ENCODE measurements at places on chromosomes 5 and 9. TPM values are rescaled to one million over a fixed set of nuclear protein-coding genes. Genes with fewer than 3 reads are reported as not detected.

The IL17B gene
- not detected for total RNA-seq

The SLC45A2 gene
- total RNA-seq = not detected

DNA sequence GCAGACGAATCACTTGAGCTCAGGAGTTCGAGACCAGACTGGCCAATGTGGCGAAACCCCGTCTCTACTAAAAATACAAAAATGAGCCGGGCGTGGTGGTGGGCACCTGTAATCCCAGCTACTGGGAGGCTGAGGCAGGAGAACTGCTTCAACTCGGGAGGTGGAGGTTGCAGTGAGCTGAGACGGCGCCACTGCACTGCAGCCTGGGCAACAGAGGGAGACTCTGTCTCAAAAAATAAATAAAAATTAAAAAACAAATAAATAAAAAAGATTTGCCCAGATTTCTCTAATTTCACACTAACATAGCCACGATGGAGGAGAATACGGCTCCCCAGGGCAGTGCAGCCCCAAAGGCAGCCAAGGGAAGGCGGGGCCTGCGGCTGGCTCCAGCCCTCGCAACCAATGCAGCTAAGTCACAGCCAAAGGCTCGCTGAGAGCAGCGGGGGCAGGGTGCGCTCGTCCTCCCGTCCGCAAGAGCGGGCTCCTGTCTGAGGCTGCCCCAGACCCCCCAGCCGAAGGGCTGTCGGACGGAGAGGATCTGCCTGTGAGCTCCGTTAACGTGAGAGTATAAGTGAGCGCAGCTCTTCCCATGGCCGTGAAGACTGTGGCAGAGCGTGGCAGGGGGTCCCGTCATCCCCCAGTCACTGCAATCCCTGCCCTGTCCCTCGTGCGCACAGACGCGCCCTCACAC is 43.5 kb downstream of the SLC12A7 start:
- DNase-seq = no peak
- no peak overlapping the region for H3K4me3 ChIP-seq
- H3K27ac ChIP-seq = no peak overlapping the region
- no peaks in the 10 kb centered on the region for H3K4me1 ChIP-seq
- H3K36me3 ChIP-seq = peaks cover 47% of the 10 kb centered on the region

- DNase-seq = no peak
- no peak overlapping the region for H3K27ac ChIP-seq
- no peaks in the 10 kb centered on the region for H3K27me3 ChIP-seq
These were observed 55.2 kb downstream of the SLC28A3 start for GRCh38 chr9:84285381-84285780.

DNA sequence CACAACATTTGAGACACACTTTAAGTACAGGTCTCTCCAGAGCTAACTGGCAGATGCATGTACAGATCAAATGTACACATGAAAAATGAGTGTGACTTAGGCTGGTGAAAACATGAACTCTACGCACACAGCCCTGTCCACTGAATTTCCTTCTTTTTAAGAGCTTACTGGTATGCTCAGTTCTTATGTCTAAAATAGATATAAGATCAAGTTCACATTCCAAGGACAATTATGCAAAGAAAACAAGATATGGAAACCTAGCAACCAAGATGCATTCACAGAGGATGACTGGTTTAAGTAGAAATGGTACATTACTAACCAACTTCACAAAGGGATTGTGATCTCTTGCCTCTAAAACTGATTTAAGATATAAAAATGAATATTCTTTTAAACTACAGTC is 56.7 kb downstream of the TLE1 start:
- no peak overlapping the region for H3K27ac ChIP-seq
- no peaks in the 10 kb centered on the region for H3K27me3 ChIP-seq
- H3K4me1 ChIP-seq = no peaks in the 10 kb centered on the region
- H3K4me3 ChIP-seq = no peak overlapping the region

GRCh38 chr5:37714756-37715155 is 125.1 kb downstream of the GDNF start:
- no peak for DNase-seq
- no peaks in the 10 kb centered on the region for H3K36me3 ChIP-seq
- no peaks in the 10 kb centered on the region for H3K27me3 ChIP-seq
- no peak overlapping the region for H3K4me3 ChIP-seq
- H3K4me1 ChIP-seq = peaks cover 14% of the 10 kb centered on the region
- H3K27ac ChIP-seq = no peak overlapping the region

DNA sequence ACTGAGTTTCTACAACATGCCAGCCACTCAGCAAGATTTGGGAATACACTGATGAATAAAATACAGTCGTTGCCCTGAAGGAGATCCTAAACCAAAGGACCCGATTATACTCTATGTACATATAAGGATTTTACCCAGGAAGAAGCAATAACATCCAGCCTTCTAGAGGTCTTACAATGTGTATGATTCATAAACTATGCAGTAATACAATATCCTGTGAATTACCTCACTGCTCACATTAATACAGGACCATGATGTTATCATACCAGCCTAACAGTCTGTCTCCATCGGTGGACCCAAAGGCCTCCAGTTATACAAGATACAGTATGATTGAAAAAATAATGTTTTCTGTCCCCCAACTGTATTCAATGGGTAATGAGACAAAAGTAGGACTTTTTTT is 310.5 kb upstream of the TRPM3 start:
- H3K4me1 ChIP-seq = no peaks in the 10 kb centered on the region
- H3K36me3 ChIP-seq = no peaks in the 10 kb centered on the region
- H3K27me3 ChIP-seq = no peaks in the 10 kb centered on the region
- no peak for DNase-seq
- H3K27ac ChIP-seq = no peak overlapping the region

- no peaks in the 10 kb centered on the region for H3K4me1 ChIP-seq
- H3K36me3 ChIP-seq = no peaks in the 10 kb centered on the region
- no peak for DNase-seq
These were observed 64.8 kb upstream of the ZNF462 start for GRCh38 chr9:106798016-106798799.

DNA sequence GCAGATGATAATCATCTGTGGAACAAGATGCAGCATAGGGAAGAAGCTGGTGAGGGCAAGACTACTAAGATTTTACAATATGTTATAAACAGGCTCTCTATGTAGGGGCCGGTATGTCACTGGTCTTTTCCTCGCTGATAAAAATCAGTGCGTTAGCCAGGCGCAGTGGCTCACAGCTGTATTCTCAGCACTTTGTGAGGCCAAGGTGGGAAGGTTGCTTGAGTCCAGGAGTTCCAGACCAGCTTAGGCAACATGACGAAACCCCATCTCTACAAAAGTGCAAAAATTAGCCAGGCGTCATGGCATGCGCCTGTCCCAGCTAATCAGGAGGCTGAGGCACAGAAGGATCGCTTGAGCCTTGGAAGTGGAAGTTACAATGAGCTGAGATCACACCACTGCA is 135.9 kb downstream of the TUSC1 start:
- H3K4me1 ChIP-seq = no peaks in the 10 kb centered on the region
- H3K4me3 ChIP-seq = no peak overlapping the region
- H3K36me3 ChIP-seq = no peaks in the 10 kb centered on the region
- H3K27ac ChIP-seq = no peak overlapping the region
- H3K27me3 ChIP-seq = no peaks in the 10 kb centered on the region

Measured in lower lobe of right lung (tissue), 2 donors.